ENCODE measurements at places on chromosomes 16 and 17.

GRCh38 chr16:65044026-65044425 is 77.8 kb downstream of the CDH11 start:
- DNase-seq = no peak

- DNase-seq = no peak
Observed at GRCh38 chr17:43784068-43784467, 3.8 kb downstream of the CFAP97D1 start.

DNA sequence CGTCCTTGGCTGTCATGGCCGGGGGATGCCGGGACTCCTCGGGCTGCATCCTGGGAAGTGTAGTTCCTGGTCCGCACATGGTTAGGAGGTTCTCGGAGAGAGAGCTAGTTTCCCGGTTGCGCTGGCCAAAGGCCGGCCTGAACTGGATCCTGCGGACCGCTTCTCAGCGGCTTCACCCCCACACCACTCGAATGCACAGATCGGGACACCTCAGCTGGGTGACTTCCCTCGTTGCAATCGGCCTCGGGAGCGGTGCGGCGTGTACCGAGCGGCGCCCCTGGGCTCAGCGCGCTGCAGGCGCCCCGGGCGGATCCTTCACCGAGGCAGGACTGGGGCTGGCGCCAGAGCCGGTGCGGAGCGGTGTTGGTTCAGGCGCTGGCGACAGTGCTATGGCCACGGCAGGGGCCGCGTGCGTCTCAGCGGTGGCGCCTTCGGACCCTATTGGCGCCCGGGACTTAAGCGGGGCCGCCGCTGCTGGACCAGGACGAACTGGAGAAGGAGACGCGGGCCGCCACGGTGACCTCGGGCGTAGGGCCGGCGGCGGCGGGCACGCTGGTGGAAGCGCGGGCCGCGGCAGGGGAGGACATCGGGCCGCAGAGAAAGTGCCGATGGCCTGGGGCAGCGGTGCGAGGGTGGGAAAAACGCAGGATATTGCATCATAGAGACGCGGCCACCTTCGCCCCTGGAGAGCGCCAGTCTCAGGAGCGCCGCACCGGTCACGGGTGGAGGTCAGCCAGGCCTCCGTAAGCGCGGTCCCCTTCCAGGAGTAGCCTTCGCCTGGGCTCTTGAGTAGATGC is 11.4 kb downstream of the ZNF629 start:
- peak; percentile 79 for DNase-seq

DNA sequence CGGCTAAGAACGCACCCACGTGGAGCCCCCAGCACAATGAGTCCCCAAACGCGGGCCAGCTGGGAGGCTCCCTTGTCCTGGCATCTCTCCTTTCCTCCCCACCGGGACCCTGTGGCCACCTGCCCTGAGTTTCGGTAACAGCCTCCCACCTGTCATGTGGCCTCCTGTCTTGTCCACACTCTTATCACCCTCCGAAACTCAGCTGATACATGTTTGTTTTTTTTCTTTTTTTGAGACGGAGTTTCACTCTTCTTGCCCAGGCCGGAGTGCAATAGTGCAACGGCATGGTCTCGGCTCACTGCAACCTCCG is 105.7 kb upstream of the CREBBP start:
- no peak for DNase-seq

DNA sequence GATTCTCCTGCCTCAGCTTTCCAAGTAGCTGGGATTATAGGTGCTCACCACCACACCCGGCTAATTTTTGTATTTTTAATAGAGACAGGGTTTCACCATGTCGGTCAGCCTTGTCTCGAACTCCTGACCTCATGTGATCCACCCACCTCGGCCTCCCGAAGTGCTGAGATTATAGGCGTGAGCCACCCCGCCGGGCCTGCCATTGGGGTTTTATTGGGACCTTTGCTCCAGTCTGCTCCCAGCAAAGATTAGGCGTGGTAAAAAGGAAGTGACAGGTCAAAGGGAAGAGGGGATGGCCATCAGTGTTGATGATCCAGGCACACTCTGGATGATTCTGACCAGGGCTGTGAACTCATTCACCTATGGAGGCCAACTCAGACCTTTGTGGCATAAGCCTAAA is 20.5 kb downstream of the MYLK3 start:
- no peak for DNase-seq

DNA sequence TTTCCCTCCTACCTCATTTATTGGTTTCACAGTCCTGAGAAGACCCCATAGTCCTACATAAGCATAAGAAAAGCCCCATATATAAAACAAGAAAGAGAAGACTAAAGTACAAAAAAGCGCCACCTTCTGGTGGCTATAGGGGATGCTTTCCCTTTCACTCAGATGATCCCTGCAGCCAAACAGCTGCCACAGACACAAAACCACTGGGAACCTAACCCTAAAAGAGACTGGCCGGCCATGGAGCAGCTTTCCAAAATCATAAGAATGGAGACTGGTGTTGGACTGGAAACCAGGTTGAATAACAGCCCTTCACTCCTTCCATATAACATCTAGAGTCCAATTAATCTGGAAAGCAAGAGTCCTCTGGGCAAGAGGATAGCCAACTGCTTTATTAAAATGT is 11.4 kb downstream of the DYNC1LI2 start:
- DNase-seq = no peak

GRCh38 chr16:22948603-22949368 is 134.8 kb downstream of the HS3ST2 start:
- DNase-seq = no peak

GRCh38 chr17:66541461-66542128 is 239.2 kb downstream of the PRKCA start:
- peak; percentile 49 for DNase-seq
